ENCODE measurements at places on chromosomes 4 and X. TPM values are rescaled to one million over a fixed set of nuclear protein-coding genes. Genes with fewer than 3 reads are reported as not detected.
A peak's percentile ranks its signal among the peaks of the same experiment; 100 is the strongest.

PAGE1 gene
- total RNA-seq = not detected

FRAS1 gene
- total RNA-seq = 0.06 TPM

GRCh38 chrX:70264784-70265183 is 3.4 kb upstream of the ARR3 start:
- no peak overlapping the region for H3K4me3 ChIP-seq
- H3K27me3 ChIP-seq = peaks cover 4% of the 10 kb centered on the region
- no peak overlapping the region for H3K27ac ChIP-seq
- H3K4me1 ChIP-seq = no peaks in the 10 kb centered on the region
- no peaks in the 10 kb centered on the region for H3K36me3 ChIP-seq

DNA sequence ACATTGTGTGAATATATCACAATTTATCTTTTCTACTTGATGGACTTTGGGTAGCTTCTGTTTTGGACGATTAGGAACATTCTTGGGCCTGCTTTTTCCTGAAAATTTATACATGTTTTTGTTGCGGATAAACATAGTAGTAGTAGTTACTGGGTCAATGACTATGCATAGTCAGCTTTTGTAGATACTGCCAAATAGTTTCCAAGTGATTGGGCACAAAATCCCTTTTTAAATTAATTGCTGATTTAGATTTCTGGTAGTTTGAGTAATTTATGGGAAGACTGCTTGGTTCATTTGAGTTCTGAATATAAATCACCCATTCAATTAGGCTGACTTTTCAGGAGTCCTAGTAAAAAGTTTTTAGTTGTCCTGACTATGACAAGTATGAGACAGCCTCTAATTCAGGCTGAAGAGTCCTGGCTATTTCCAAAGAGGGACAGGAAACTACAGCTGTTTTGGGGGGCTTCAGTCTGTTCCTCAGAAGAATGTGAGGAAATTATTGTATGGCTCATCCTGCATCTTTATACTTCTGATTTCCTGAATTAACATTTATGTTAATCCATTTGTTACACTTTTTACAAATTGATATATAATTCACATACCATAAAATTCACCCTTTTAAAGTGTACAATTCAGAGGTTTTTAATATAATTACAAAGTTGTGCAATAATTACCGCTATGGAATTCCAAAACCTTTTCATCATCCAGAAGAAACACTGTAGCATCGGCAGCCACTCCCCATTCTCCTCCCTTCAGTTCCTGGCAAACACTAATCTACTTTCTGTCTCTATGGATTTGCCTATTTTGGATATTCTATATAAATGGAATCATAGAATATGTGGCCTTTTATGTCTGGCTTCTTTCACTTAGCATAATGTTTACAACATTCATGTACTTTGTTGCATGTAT is 14.2 kb downstream of the LRP2BP start:
- peaks cover 20% of the 10 kb centered on the region for H3K4me1 ChIP-seq
- H3K27ac ChIP-seq = no peak overlapping the region
- peaks cover 9% of the 10 kb centered on the region for H3K27me3 ChIP-seq
- DNase-seq = peak; percentile 90
- no peak overlapping the region for H3K4me3 ChIP-seq

KIAA0232 gene
- 30.2 TPM for total RNA-seq

- no peak overlapping the region for H3K4me3 ChIP-seq
- no peak for DNase-seq
- no peak overlapping the region for H3K27ac ChIP-seq
- H3K36me3 ChIP-seq = no peaks in the 10 kb centered on the region
Measured at GRCh38 chr4:183875251-183875825, 29.8 kb upstream of the STOX2 start.

GRCh38 chrX:128057421-128057820 is 5.2 kb upstream of the ACTRT1 start:
- no peaks in the 10 kb centered on the region for H3K27me3 ChIP-seq
- H3K27ac ChIP-seq = no peak overlapping the region
- no peaks in the 10 kb centered on the region for H3K36me3 ChIP-seq
- H3K4me1 ChIP-seq = no peaks in the 10 kb centered on the region
- H3K4me3 ChIP-seq = no peak overlapping the region

GRCh38 chrX:68018248-68019203 is 414.8 kb downstream of the OPHN1 start:
- no peak overlapping the region for H3K27ac ChIP-seq
- DNase-seq = peak; percentile 41
- H3K27me3 ChIP-seq = no peaks in the 10 kb centered on the region
- no peak overlapping the region for H3K4me3 ChIP-seq
- H3K36me3 ChIP-seq = no peaks in the 10 kb centered on the region
- H3K4me1 ChIP-seq = no peaks in the 10 kb centered on the region

CCNA2 gene
- 105 TPM for total RNA-seq

Measured in A673 (cell line).